ENCODE measurements at places on chromosomes 6 and 20.

DNA sequence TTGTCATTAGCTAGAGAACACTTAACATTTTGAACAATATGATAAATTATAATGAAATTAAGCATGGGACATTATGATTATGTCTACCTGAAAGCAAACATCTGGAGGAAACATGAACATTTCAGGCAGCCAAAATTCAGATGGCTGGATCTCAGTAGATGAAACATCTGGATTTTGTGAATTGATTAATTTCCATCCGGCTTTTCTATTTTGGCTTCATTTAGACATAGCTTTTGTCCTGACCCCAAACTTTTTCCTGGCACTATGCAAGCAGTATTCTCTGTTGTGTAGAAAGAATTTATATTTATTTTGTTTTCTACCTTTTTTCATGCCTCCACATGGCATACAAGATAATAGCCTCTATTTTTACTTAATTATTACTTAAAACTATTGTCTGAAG is 186.3 kb downstream of the OGFRL1 start:
- no peak for DNase-seq

DNA sequence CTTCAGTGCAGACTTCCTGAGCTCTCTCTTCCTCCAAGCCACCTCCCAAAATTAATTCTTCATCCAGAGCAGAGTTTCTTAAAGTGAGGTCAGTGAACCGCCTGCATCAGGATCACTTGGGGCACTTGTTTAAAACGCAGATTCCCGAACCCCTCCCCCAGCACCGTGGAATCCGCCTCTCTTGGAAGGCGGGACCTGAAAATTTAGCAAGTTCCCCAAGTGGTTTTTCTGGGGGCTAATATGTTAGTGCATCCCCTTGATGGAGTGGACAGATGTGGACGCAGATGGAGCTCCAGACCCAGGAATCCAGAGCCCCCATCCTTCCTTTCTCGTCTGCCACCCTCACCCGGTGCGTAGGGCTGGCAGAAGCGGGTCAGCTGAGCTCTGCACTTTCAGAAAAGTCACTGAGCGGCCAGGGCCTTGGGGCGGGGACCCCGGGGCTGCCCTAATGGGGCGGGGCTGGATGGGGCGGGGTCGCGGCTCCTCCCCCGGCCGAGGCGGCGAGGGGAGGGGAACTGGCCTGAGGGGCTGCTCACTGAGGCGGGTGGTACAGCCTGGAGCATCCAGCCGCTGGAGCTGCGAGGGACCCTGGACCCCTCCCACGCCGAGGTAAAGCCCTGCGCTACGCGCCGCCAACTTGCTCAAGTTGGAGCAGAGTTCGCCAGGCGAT is at the start of the genes DEFB124 and REM1:
DEFB124 (minus strand) TSS at position 370 of the 670 bp plus-strand sequence. CDS start 2,114 bp downstream, outside the sequence.
REM1 (plus strand) TSS at position 531 of the 670 bp plus-strand sequence. CDS start 1,158 bp downstream, outside the sequence.
- DNase-seq = no peak

GRCh38 chr6:130713144-130713543 is 114.1 kb upstream of the SMLR1 start:
- no peak for DNase-seq

DNA sequence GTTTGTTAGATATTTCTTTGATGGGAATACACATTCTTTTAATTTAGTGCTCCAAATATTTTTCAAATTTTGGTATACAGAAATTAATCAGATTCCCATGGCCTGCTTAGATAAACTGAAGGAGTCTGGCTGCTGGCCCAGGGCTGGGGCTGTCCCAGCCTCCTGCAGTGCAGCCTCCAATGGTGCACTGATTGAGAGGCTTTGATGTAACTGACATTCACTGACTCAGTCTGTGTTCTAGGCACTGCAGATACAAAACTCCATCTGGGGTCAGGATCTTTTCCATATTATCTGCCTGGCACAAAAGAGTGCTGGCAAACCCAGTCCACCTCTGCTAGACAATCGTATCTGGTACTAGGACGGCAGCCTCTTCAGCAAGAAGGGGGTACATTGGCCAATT is 64.8 kb downstream of the GRIK2 start:
- no peak for DNase-seq

GRCh38 chr20:53227523-53227922 is 255.4 kb downstream of the TSHZ2 start:
- no peak for DNase-seq

DNA sequence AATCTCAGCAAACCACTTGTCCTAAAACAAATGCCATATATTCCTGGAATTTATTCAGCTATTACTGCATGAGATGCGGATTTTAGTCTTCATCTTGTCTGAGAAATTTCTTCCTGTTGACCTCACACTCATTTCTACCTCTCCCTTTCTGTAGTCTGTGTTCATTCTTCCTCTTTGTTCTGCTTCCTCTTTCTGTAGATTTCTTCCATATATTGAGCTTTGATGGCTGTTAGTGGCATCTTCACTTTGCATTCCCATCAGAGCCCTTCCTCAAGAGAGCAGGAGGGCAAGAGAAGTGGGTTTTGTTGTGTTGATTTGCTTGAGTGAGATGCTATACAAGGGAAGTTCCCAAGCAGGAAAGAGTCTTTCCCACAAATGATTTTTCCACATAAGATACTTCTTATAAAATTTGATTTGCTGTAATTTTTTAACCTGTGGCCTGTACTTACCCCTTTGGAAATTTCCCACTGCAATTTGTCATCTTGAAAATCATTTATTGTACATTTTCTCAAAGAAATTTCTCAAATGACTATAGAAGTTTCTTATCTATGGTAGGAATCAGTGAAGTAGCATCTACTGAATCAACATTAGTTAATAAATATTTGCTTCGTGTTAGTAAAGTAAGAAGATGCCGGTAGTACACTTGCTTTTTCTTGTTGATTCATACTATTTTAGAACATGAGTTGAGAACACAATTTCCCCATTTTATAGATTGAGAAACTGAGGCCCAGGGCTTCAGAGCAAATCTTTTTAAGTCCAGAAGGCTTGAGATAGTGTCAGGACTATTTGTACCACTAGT is 43.8 kb downstream of the MAP3K4 start:
- DNase-seq = no peak

DNA sequence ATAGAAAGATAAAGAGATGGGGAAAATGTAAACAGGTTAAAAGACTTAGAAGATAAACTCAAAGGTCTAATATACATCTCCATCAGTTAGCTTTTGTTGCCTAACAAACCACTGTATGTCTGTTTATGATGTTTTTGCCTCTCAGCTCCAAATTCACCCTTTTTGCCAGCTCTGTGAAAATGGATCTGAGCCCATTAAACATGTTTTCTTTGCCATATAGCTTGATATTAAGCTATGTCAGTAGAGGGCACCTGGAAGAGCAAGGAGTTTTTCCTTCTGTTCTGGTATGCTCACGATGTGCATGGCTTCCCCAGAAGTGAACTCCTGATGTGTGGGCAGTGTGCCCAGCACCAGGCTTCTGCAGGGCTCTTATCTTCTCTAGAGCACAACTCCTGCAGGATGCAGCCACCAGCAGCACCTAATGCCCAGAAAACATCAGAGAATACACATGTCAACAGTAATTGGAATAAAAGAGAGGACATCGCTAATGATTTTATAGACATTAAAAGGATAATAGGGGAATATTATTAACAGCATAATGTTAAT is 14.6 kb upstream of the SNX9 start:
- DNase-seq = no peak

DNA sequence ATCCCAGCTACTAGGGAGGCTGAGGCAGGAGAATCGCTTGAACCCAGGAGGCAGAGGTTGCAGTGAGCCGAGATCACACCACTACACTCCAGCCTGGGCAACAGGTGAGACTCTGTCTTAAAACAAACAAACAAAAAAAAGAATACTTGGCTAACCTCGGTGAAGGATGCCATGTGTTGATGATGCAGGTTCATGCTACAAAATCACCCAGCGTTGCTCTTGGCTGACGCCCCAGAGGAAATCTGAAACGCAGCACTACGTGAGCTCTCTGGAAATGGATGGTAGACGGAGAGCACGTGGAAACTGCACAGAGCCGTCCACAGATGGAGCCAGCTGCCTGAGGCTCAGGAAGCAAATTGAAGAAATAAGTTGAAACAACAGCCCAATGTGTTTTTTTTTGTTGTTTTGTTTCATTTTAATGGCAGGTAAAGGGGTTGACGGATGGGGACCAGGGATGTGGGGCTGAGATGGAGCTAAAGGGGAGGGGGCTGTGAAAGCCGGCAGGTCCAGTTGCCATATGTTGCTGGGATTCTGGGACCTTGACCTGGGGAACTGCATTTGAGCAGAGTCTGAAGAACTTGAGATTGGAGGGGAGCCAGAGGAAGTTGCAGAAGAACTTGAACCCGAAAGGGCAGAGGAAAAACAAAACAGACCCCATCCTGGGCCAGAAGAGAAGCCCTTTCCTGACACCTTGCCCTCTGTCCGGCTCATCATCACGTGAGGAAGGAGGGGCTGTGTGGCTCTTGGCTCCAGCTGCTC is 12.8 kb upstream of the MANBAL start:
- no peak for DNase-seq
